ENCODE measurements at places on chromosomes 2 and 18.

- peak; percentile 67 for DNase-seq
Observed at GRCh38 chr2:3914241-3914640, 210.9 kb downstream of the DCDC2C start.

DNA sequence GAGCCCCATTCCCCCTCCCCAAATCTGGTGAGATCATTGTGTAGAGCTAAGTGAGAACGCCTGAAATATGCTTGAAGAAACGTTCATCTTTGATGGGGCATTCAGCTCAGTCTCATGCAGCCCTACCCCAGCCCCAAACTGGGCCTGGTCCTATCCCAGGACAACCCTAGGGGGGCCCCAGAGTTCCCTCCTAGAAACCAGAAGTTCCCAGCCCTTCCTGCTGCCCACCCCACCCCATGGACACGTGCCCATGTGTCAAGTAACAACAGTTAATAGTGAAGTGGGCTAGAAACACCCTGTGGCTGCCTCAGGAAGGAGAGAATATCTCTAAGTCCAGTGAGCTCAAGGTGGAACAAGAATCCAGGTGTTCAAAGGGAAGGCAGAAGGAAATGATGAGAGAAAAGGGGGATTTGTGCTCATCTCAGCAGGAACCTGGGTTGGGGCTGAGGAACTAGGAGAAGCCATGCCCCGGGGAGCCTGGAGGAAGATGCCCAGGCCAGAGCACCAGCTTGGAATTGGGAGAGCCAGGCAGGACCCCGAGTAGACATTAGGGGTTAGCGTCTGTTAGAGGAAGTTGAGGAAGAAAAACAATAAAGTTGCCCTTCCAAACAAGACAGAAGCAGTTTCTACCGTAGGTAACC is 20.1 kb upstream of the SLC20A1 start:
- DNase-seq, result no peak

DNA sequence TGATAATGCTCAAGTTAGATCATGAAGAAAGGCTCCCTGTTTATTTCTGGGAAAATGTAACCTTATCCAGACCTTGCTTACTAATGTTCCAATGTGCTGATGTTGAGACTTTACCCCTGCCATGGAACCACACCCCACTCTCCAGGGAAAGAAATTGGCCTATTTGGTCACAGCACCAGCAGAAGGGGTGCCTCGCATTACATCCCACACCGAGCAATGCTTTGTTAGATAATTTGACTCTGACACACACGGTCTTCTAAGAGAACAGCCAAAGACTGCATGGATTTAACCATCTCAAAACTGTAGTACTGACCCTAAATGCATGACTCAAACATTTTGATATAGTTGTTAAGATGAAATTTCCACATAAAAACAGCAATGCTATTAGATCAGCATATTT is 152.1 kb upstream of the CCDC150 start:
- no peak for DNase-seq

DNA sequence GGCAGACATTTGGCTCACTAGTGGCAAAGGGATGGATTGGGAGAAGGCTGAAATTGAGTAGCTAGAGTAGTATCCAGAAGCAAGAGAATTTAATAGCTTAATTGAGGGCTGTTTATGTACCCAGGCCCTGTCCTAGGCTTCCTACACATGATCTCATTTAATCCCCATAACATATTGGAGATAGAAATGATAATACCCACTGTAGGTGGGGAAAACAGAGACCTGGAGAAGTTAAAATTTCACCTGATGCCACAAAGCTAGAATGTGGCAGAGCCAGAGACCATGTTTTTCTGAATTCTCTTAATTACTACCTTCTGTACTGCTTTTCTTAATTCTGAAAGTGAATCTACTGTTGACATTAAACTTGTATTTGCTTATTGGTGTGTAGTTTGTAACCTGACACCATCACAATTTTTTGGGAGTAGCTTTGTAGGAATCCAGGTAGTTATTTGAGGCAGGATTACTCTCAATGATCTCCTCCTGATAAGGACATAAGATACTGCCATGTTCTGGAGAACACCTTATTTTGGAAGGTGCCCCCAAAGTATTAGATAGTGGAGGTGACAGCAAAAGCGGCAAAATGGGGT is 42.2 kb downstream of the RAB10 start:
- DNase-seq, result no peak

GRCh38 chr18:43141208-43141607 is 25.7 kb upstream of the RIT2 start:
- no peak for DNase-seq

GRCh38 chr18:22398464-22398863 is 19.3 kb downstream of the CTAGE1 start:
- peak; percentile 9 for DNase-seq

- DNase-seq, result peak; percentile 50
Observed at GRCh38 chr2:72271766-72272641, 124.3 kb upstream of the CYP26B1 start.

DNA sequence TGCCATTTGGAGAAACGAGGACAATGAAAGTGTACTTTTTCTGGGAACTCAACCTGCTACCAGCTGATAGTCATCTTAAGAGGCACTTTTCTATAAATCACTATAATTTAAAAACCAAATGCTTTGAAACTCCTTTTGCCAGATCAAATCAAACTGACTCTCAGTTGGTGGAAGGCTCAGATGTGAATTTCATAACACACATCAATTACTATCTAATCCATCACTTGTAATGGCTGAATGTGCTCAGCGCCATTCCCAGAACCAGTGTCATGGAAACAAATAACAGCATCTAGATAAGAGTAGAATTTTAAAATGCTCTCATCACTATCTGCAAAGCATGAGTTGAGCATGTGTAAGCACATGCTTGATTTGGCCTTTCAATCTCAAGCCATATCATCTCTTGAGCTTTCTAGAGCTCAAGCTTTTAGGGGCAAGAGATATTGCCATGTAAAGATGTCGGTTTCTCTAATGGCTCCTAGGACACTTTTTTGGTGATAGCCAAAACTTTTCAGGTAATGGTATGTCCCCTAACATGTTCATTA is 223.1 kb upstream of the ACVR2A start:
- no peak for DNase-seq

DNA sequence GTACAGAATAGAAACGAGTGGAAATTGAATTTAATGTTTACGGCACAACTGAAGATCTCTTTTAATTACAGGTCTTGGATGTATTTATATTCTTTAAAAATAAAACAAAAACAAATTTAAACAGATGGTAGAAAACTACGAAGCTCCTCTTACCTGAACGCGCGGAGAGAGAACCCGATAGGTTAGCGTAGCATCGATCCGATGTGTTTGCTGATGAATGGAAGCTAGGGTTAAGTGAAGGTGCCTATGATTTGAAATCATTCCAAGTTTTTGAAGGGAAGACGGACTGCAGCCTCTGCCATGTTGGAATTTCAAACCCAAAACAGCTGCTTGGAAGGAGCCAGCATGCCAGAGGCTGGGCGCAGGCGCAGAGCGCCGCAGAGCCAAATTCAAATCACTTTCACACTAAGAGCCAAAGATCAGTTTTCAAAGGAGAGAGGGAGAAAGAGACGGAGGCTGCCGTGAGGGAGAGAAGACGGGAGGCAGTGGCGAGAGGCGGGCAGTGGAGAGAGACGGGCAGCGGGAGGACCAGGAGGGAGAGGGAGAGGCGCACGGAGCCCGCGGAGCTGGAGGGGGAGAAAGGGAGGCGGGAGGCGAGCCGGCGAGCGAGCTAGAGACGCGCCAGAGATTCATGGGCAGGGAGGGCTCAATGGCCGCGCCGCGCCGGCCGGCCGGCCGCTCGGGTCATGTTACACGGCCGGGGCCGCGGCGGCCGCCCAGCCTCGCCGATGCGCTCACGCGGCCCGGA is at the start of gene FIGN:
Gene FIGN, minus strand, starts transcription at position 324 of the 748 bp plus-strand sequence. CDS start 1,081 bp downstream, outside the sequence.
- peak; percentile 96 for DNase-seq

- peak; percentile 6 for DNase-seq
Observed at GRCh38 chr2:90221300-90221651, 1529.8 kb downstream of the RPIA start.

GRCh38 chr2:192043216-192043870 is 151.4 kb downstream of the TMEFF2 start:
- peak; percentile 34 for DNase-seq

GRCh38 chr2:20745924-20746555 is 76.9 kb downstream of the LDAH start:
- DNase-seq, result no peak

GRCh38 chr2:9488583-9489547 is 14.5 kb downstream of the IAH1 start:
- DNase-seq, result no peak

- peak; percentile 61 for DNase-seq
Observed at GRCh38 chr2:88199912-88200682, 30.0 kb downstream of the THNSL2 start.

DNA sequence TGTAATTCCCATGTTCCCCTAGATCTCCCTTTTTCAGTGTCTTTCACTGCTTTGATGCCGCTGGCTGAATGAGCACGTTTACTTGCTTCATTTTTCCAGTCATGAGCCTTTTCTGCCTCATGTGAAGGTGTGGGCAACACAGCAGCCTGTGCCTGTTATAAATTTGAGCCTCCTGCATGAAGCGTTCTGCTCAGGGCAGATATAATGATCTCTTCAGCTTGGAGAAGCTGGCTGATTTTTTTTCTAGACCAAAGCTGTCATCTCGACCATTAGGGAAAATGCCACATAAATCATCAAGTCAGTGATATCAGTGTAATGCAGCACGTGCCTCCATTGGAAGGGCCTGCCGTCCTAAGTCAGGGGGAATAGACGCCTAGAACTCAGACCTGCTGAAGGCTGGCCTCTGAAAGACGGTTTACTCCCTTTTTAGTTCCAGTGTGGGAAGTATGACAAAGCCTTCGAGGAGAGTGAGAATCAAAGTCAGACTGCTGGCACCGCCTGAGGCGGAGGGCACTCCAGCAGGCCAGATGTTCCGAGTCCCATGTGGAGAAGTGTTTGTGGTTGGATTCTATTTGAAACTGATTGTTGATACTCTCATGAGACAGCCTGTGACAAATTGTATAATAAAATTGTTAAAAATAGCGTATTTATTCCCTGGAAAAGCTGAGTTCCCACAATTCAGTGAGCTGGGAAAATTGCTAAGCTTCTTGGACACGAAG is 196.5 kb downstream of the MYO1B start:
- DNase-seq, result peak; percentile 63

DNA sequence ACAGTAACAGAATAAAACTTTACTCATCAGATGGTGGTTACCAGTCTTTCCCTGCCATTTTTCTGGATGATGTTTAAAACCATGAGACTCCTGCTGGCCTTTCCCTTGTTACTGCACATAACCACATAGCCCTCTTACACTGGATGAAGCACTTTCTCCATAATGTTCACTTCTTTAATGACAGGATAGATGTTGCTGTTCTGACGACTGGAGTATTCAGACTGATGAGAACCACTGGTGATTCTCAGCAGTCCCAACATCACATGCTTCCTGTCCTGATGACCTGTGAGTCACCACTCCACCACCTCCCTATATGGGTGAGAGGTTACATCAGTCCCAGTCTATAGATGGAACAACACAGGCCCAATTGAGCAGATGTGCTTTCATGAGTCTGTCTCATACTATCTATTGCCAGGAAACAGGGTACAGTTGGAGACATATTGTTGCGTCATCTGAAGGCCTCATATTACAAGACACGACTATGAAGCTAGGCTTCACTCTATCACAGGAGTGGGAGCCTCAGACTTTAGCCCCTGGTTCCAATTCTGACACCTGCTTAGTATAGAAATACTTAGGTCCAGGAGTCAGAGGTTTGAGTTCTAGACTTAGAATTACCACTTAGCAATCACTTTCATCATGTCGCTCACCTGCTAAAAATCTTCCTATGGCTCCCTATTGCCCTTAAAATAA is 145.7 kb upstream of the KLF7 start:
- peak; percentile 51 for DNase-seq

DNA sequence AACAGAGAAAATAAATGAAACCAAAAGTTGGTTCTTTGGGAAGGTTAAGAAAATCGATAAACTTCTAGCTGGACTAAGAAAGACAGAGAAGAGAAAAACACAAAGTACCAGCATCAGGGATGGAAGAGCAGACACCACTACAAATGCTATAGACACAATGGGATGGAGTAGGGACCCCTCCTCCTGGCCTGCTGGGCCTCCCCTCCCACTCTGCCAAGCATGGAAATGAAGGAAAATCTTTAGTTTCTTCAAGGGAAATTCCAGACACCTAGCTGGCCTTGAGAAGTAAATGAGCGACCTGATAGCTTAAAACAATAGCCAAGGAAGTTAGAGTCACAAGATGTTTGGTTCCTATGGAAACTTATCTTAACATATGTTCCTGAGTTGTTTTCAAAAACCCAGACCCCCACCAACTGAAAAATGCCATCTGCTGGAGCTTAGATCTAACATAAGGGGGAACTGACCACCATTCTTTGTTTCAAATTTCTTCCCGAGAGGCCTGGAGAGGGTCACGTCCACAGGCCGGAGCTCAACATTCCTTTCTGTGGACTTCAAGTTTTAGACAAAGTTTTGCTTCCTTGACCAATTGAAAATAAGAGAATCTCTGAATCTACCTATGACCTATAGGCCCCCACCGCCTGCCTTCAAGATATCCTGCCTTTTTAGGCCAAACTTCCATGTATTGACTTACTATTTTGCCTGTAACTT is 101.9 kb downstream of the BIN1 start:
- DNase-seq, result peak; percentile 49

GRCh38 chr2:71538241-71538640 is 84.9 kb downstream of the DYSF start:
- no peak for DNase-seq

- DNase-seq, result no peak
Observed at GRCh38 chr2:13968811-13969210, 663.7 kb upstream of the LRATD1 start.

DNA sequence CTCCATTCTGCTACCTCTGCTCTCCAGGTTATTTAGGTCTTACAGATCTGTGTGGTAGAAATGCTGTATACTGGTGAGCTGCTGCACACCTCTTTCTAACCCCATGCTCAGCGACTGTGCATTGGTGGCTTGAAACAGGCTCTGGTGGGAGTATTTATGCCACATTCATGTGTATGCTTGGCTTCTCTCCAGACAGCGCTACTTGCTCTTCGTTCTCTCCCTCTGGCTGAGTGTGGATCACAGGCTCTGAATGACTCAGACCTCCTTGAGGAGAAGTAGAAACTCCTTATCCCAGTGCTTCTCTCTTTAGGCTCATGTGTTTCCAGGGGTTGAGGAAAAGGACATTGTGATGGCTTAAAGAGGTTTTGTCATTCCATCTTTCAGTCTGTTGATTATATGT is 54.9 kb downstream of the FHOD3 start:
- peak; percentile 31 for DNase-seq

GRCh38 chr2:212903413-212903812 is 248.0 kb downstream of the IKZF2 start:
- DNase-seq, result no peak

GRCh38 chr2:113200736-113201490 is 27.1 kb downstream of the PSD4 start:
- DNase-seq, result no peak

GRCh38 chr2:20992201-20992711 is 51.6 kb downstream of the APOB start:
- peak; percentile 46 for DNase-seq

Measured in eye (tissue), 1 donor.